ENCODE measurements at places on chromosomes 5 and 9.

DNA sequence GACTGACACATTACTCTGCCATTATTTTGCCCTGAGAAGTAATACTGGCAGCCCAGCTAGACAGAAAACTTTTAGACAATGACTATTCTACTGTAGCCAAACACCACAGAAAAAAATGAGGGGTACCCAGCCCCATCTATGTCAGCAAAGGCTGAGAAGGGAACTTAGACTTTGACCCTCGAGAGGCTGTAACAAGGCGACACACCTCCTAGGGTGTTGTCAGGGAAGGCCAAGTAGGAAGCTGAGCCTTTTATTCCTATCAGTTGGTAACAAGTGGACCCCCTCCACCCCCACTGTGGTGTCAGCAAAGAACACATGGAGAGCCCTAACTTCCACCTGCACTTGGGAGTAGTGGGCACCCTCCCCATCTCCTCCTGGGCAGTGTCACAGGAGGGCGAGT, 55.6 kb downstream of the SPTLC1 start:
- DNase-seq: no peak

GRCh38 chr5:139422307-139422893, 16.9 kb downstream of the DNAJC18 start:
- peak; percentile 68 for DNase-seq

DNA sequence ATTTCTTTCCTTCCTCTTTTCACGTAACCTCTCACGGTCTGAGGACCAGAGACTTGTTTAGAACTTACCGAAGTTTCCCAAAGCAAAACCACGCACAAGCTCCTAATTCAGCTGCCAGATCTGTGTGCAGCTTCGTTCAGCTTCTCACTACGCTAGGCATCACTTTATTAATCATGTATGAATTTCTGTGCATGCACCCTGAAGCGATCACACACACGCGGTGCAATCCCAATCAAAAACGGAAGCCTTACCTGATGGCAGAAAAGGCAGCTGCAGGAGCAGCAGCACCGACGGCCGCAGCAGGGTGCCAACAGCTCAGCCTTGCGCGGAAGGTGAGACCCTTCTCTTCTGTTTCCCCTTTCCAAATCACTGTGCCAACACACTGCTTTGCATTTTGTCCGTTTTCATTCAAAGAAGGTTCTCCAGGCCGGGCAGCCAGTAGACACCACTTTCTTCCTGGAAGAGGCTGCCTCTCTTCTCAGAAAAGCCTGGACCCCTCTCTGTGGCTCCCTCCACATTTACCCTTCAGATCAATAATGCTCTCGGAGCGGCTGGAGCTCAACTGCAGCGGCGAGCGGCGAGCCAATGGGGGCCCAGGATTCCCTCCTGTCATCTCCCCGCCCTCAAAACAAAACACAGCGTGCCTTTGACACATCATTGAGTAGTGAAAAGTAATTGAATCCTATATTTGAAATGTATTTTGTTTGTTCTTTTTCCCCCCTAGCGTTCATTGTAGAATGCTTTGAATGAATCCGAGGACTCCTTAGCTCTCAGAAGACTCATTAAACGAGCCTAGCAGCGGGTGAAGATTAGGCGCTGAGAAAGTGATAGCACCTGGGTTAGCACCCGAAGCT, at the start of gene CDH12:
Gene CDH12, minus strand, starts transcription at position 538 of the 854 bp plus-strand sequence.
- DNase-seq: no peak

DNA sequence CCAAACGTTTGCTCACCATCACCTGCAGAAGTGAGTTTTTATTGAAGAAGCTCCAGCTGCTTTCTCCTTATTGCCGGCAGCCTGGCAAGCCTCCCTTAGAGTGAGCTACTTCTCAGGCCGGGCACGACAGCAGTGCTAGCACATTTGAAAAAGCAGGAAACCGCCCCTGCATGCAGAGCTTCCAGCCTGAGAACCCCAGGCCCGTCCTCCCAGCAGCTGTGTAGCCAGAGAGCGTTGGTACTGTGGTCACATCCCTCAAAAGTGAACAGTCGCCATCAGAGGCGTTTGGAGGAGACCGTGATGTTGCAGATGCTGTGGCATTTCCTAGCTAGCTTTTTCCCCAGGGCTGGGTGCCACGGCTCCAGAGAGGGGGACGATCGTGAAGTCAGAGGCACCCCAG, 23.5 kb downstream of the SLC25A25 start:
- no peak for DNase-seq
